ENCODE measurements at places on chromosomes 7 and 10. TPM values are rescaled to one million over a fixed set of nuclear protein-coding genes. Genes with fewer than 3 reads are reported as not detected.

DNA sequence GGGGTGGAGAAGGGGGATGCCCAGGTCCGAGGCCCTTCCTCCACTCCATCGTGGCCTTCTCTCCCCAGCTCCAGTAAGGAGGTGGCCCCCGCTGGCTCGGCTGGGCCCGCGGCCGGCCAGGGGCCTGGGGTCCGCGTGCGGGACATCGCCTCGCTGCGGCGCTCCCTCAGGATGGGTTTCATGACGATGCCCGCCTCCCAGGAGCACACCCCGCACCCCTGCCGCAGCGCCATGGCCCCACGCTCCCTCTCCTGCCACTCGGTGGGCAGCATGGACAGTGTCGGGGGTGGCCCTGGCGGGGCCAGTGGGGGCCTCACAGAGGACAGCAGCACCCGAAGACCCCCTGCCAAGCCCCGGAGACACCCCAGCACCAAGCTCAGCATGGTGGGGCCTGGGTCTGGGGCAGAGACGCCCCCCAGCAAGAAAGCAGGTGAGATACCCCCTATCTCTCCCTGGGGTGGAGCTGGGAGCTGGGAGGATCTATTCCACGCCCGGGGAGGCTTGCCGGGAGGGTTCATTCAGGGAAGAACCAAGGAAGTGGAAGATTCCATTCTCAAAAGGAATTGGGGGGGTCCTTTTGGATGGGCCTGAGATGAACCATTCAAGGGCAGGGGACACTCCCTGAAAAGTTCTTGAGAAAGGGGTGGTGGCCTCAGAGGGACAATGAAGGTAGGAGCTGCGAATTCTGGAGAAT lies 3.2 kb downstream of the NYAP1 start:
- H3K4me1 ChIP-seq: peaks cover 5% of the 10 kb centered on the region
- no peak overlapping the region for H3K4me3 ChIP-seq
- no peaks in the 10 kb centered on the region for H3K36me3 ChIP-seq
- H3K27me3 ChIP-seq: no peaks in the 10 kb centered on the region

SFRP4 gene
- 27.2 TPM for total RNA-seq

DNA sequence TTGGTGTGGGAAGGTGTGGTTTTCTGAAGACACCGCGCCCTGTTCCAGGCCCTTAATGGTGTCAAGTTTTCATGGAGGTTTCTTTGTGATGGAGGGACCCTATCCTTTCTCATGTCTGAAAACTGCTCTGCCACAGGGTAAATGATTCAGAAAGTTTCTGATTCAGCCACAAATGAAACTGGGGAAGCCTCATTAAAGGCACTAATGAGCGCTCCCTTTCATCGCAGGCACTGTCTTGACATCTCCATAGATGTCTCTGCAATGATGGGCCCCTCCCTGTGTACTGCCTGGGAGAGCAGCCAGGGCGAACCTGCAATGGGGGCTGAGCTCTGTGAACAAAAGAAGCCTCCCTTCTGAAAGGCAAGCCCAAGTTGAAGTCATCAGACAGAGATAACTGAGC lies 355.3 kb downstream of the PRPF18 start:
- no peak overlapping the region for H3K27ac ChIP-seq
- no peak overlapping the region for H3K4me3 ChIP-seq
- DNase-seq: no peak
- no peaks in the 10 kb centered on the region for H3K4me1 ChIP-seq
- H3K27me3 ChIP-seq: no peaks in the 10 kb centered on the region
- no peaks in the 10 kb centered on the region for H3K36me3 ChIP-seq

PHYHIPL gene
- 0.44 TPM for total RNA-seq

MKX gene
- 2.3 TPM for total RNA-seq

DNA sequence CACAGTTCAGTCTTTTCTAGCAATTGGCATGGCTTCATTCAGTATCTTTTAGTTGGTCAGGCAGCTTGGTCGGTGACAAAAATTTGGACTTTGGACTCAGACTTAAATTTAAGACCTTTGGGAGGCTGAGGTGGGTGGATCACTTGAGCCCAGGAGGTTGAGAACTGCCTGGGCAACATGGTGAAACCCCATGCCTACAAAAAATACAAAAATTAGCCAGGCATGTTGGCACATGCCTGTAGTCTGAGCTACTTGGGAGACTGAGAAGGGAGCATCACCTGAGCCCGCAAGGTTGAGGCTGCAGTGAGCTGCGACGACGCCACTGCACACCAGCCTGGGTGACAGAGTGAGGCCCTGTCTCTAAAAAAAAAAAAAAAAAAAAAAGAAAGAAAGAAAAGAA lies 19.5 kb upstream of the ITPRID1 start:
- no peak overlapping the region for H3K27ac ChIP-seq
- H3K4me3 ChIP-seq: no peak overlapping the region
- H3K27me3 ChIP-seq: no peaks in the 10 kb centered on the region
- DNase-seq: no peak
- no peaks in the 10 kb centered on the region for H3K4me1 ChIP-seq

Data from breast epithelium (tissue), 4 donors.